RPMI7951 (cell line): ENCODE measurements at places on chromosomes 4 and X.

- peak; percentile 91 for DNase-seq
Measured at GRCh38 chr4:40576651-40577480, 52.8 kb downstream of the RBM47 start.

DNA sequence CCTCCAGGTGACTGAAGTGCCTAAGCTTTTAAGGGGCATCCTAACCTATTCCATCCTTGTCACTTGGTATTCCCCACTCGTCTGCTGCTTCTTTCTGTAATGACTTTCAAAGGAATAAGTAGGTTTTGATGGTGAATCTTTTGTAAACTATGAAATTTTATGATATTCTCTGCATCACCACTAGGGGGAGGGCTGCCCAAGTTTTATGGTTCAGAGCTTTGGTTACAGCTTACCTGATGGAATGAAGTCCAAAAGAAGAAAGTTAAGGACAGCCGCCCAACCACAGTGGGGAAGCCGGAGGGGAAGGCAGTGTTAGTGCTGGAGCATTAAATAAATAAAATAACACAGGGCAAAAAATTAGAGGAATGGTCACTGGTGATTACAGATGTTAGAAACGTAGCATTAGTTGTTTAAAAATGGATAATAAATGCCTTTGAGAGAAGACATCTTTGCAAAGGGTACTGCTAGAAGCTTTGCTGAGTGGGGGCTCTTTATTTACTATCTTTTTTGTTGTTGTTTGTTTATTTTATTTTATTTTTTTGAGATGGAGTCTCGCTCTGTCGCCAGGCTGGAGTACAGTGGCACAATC is 204.9 kb downstream of the GBA3 start:
- peak; percentile 26 for DNase-seq

GRCh38 chr4:78477276-78477675 is 74.3 kb upstream of the ANXA3 start:
- peak; percentile 15 for DNase-seq

DNA sequence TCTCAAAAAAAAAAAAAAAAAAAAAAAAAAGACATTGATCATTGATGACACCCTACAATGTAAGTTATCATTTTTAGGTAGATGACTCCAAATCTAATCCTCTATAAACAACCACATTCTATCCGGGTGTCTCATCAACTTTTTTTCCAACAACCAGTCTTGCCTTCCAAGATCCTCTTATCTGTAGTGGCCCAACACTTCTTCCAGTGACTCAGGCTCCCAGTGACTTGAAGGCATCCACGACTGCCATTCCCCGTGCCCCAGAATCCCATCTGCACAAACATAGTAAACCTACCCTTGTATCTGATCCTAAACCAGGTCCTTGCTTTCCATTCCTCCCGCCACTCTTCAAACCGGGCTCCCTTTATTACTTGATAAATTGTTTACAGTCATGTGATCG is 15.6 kb upstream of the TSPAN5 start:
- peak; percentile 28 for DNase-seq

GRCh38 chr4:150322646-150323045 is 244.4 kb downstream of the DCLK2 start:
- no peak for DNase-seq

- no peak for DNase-seq
Measured at GRCh38 chr4:9847968-9848748, 66.7 kb downstream of the DRD5 start.

DNA sequence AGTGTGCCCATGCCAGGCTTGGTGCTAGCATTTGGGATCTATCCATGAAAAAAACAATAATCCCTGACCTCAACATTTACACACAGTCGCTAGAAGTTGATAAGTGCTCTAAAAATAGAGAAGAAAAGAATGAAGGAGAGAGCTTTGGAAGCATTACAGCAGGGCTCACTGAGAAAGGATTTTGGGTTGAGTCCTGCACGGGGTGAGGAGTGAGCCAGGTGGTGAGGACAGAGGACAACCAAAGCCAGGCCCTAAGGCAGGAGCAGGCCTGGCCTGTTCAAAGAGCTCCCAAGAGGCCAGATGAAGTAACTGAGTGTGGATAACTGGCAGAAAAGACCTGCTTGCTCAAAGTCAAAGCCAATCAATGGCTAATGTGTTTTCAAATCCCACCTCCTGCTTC is 20.7 kb upstream of the PROM1 start:
- no peak for DNase-seq

GRCh38 chr4:2820216-2820982 is 23.2 kb upstream of the ADD1 start:
- DNase-seq, result no peak

- DNase-seq, result no peak
Measured at GRCh38 chrX:41332005-41332404, 2.0 kb upstream of the DDX3X start.

DNA sequence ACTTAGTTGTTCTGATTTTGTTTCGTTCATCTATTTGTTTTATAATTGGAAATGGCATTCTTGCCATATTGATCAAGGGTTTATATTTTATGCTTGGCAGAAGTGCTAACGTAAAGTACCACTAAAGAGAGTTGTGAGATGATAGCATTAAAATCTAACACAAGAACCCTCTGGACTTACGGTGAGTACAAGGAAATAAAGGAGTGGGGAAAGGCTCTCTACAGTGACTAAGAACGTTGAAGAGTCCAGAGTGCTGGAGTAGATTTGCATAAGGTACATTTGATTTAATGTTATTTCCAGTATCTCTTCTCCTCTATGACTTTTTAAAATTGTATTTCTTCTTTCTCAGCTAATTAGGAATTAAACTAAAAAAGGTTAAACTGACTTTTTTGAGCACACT is 612.6 kb downstream of the DMD start:
- DNase-seq, result no peak

- DNase-seq, result no peak
Measured at GRCh38 chr4:138232364-138232763, 9.8 kb downstream of the SLC7A11 start.

DNA sequence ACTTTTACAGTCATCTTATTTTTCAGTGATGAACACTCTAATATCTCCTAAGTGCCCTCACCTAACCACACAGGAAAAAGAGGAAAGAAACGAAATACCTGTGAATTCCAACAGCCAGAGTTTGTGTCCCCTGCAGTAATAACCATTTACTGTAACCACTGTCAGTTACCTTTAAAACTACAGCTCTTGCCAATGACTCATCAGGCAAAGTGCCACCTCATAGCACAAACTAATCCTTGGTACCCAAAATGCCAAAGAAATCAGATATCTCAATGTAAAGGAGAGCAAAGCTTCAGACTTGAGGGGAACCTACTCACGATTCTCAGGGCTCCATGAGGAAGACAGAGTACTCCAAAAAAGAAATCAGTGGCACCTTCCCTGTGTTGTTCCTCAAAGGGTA is 146.5 kb downstream of the NDST3 start:
- DNase-seq, result peak; percentile 9

- DNase-seq, result no peak
Measured at GRCh38 chr4:14000091-14000814, 372.7 kb upstream of the BOD1L1 start.

- DNase-seq, result peak; percentile 13
Measured at GRCh38 chr4:102438396-102439235, 62.5 kb upstream of the NFKB1 start.

GRCh38 chrX:108439426-108439942 is at the start of gene COL4A5:
Gene COL4A5, plus strand, starts transcription at chrX:108439838. Its CDS starts 288 bp downstream, at chrX:108440126.
- peak; percentile 70 for DNase-seq

DNA sequence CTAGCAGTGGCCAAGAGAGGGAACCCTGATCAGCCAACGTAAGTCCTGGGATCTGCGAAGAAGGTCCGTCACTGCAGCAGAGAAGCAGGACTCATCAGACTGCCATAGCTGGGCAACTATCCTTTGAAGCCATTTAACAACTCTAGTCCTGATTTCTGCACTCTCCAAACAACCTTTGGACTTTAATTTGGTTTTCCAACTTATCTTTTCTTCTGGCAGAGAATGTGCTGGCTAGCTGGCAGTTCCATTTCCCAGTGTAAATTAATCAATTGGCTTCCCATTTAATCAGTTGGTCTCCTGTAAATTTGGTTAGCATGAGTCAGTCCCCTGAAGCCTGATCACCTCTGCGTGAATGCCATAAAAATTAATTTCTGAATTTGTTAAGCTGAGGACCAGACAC is 153.7 kb upstream of the GPR101 start:
- no peak for DNase-seq

- no peak for DNase-seq
Measured at GRCh38 chrX:79601341-79602131, 234.4 kb upstream of the ITM2A start.

- peak; percentile 8 for DNase-seq
Measured at GRCh38 chr4:14410516-14410915, 591.8 kb upstream of the CPEB2 start.

DNA sequence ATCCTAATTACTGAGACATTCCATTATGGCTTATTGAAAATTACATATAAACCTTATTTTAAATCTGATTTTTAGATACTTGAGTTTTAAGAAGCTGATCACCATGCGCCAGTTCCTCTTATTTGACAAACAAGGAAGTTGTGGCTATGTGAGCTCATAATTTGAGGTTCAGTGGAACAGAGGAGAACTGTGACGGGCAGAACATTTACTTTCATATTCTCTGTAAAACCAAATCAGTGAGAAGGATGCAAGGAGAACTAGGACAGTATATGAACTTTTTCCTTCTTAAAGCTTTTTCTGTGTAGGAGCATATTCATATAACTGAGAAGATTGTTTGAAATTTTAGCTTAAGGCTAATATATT is 25.3 kb downstream of the STIM2 start:
- DNase-seq, result no peak

GRCh38 chrX:68273887-68274286 is 159.4 kb downstream of the OPHN1 start:
- peak; percentile 8 for DNase-seq

- DNase-seq, result no peak
Measured at GRCh38 chr4:139861471-139861870, 195.9 kb downstream of the MGST2 start.

GRCh38 chr4:98289375-98289774 is 28.2 kb downstream of the RAP1GDS1 start:
- DNase-seq, result peak; percentile 8

DNA sequence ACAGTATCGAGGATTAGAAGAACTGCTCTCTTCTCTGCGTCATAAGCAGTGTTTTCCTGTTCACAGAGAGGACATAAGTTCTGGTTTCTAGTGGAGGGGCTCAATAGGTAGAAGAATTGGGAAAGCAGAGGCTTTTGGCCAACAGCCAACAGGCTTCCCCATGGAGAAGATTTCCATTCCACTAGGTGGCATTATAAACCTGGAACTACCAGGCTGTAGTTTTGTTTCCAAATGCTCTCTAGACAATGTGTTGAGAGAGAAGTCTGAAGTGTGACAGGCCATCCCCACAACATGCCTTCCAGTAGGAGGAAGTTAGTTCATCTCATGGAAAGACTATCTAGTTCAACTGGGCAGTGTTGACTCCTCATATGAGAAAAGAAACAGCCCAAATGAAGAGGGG is 63.8 kb upstream of the ANXA10 start:
- peak; percentile 36 for DNase-seq

GRCh38 chrX:69215161-69215875 is 50.1 kb upstream of the PJA1 start:
- DNase-seq, result no peak

DNA sequence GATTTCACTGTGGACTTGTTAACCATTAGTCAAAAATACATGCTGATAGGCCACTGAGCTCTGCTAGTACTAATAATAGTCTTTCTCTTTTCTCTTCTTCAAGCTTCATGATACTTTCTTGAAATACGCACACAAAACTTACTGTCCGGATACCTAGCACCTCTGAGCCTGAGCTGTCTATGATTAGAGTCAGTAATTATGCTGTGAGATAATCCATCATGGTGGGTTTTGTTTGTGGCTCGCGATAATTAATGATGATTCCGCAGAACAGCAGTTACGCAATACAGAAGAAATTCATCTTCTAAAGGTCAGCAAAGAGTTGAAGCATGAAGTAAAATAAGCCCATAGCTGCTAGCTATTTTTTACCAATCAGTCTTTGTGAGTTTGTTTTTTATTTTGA is 511.5 kb upstream of the GALNT7 start:
- no peak for DNase-seq

GRCh38 chr4:37725718-37726117 is 39.5 kb upstream of the RELL1 start:
- no peak for DNase-seq

GRCh38 chr4:125314676-125315575 is at the start of gene FAT4:
Gene FAT4, plus strand, starts transcription at chr4:125314955. Its CDS starts 1,457 bp downstream, at chr4:125316412.
- peak; percentile 86 for DNase-seq

DNA sequence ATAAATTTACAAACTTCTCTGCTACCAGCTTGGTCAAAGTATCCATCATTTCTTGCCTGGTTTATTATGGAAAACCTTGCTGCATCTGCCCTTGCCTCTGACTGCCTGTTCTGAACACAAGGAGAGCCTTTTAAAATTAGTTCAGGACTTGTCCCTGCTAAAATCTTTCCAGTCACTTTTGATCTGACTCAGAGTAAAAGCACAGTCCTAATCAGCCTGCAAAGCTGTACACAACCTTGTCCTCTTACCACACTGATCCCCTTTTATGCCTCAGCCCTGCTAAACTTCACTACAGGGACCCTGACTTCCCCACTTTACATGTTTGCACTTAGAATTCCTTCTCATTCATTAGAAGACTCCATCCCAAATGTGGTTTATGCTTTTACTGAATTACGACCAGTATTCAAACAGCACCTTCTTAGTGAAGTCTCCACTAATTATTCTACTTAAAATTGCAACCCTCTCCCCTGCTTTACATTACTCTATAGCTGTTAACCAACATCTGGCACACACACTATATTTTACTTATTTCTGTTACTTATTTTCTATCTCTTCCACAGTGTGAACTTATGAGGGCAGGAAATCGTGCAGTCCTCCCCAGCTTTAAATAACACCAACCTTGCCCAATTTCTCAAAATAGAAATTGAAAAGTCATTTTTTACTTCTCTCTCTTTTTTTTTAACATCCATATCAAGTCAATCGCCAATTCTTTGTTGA is 6.3 kb downstream of the GABRA4 start:
- no peak for DNase-seq

DNA sequence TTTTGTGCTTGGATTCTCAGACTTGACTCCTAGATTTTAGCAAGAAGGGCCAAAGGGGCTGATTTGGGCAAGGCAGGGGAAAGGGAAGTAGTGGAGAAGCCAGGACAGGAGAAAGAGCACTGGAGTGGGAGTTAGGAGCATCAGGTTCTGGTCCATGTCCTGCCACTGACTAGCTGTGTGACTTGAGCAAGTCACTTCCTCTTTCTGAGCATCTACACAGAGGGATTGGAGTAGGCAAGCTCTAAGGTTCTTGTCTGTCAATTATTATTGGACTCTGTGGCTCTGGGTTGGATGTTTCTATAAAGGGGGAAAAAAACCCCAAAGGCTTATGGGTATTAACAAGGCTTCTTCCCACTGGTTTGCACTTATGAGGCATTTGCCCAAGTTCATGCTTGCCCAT is 24.4 kb downstream of the PLAC1 start:
- no peak for DNase-seq

GRCh38 chrX:150226223-150226965 is 136.7 kb upstream of the MAMLD1 start:
- DNase-seq, result no peak

DNA sequence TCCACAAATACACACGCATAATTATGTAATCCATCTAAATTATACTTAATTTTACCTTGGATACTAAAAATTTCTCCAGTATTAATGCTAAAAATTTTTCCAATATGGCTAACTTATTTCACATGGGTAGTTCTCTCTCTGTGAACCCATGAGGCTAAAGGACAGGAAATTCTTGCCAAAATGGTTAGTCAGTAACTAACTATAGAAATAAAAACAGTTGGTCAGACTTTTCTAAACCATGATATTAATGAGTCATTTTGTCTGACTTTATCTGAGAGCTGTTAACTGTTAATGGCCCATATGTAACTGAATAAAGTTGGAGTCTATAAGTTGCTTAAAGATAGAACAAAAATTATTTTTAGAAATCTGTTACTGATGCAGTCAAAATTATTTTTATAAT is 549.4 kb downstream of the TLL1 start:
- DNase-seq, result peak; percentile 88

GRCh38 chr4:167774646-167775045 is 317.7 kb upstream of the ANXA10 start:
- no peak for DNase-seq
